K562 (cell line): ENCODE measurements at places on chromosomes 7 and 10.

DNA sequence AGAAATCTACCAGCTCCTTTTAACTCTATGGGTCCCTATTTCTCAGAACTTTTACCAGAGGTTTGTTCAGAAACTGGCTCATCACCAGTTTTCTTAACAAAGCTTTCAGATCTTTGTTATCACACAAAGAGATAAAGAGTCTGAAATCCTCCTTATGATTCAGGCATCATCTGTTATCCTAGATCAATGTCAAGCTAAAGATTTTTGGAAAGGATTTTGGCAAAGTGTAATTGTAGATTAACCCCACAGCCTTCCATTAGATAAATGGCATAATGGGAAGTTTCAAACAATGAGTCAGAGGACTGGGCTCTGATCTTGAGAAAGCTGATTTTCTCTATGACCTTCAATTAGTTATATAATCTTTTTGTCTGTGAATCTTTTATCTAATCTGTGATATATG is 192.2 kb downstream of the NXPH1 start:
- no peak for DNase-seq

GRCh38 chr7:43570688-43571365 is 12.1 kb upstream of the STK17A start:
- DNase-seq, result no peak

DNA sequence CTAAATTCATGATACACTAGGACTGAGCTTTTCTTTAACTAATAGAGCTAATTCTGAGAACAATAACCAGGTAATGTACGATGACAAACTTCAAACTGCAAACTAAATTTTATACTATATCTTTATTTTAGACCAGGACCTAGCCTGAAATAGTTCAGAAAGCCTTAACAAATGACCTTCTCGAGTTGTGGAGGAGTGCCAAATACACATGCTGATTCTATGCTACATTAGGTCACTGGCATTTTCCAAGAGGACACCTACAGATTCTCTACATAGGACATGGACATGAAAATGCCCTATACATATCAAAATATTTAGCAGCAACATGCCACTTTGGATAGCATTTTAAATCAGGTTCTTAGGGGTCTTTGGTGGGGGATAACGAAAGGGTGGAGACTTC is 44.0 kb upstream of the LRRTM3 start:
- no peak for DNase-seq

DNA sequence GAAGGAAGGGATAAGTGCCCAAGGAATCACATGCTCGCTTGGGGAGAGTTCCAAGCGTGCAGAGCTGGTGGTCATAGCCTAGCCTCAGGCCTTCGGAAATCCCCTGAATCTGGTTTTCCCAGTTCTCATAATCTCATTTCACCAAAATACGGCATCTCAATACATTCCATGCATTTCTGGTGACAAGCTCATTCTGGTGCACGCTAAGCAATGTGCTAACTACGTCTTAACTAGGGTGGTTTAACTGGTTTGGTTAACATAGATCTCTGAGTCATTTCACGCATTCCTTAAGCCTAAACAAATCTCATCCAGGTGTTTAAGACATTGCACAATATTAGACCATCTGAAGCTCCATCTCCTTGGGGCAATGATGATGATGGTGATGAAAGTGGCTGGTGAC is 72.9 kb upstream of the STEAP1B start:
- no peak for DNase-seq

DNA sequence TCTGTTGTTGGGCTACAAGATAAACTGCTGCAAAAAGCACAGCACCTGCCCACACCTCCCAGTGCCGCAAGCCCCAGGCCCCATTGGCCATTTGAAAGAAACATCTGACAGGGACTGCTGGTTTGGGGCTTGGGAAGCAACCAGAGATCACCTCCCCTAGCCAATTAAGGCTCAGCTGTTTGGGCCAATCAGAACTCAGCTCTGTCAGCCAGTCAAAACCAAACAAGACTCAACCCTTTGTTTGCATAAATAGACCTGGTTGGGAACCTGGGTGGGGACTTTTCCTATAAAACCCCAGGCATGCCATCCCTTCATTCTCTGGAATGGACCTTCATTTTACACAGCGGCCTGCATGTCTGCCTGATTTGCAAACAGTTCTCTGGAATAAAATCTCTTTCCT is 17.2 kb upstream of the NME8 start:
- DNase-seq, result no peak

DNA sequence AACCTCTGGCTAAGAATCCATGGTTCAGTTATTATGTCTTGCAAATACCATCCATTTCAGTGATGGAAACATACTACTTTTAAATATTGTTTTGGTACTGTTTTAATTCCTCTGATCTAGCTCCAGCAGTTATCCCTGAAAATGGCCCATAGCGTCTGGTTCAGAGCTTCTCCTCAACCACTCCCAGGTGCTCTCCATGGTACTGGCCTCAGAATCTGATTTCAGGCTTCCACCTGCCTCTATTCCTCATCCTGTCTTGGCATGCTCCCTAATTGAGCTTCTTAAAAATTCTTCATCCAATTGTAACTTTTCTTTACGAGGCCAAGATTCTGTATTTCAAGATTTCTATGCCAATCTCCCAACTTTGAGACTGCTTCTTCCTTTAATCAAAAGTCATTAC is 236.3 kb downstream of the HTR7 start:
- no peak for DNase-seq

- DNase-seq, result no peak
Measured at GRCh38 chr7:129126314-129126713, 18.2 kb upstream of the TSPAN33 start.

GRCh38 chr10:88557256-88557655 is 25.9 kb downstream of the RNLS start:
- no peak for DNase-seq

- DNase-seq, result no peak
Measured at GRCh38 chr7:2650451-2650850, 18.7 kb downstream of the TTYH3 start.

GRCh38 chr10:102654969-102655368 is 10.7 kb downstream of the TRIM8 start:
- no peak for DNase-seq
